ENCODE measurements at places on chromosomes 5 and 9.

DNA sequence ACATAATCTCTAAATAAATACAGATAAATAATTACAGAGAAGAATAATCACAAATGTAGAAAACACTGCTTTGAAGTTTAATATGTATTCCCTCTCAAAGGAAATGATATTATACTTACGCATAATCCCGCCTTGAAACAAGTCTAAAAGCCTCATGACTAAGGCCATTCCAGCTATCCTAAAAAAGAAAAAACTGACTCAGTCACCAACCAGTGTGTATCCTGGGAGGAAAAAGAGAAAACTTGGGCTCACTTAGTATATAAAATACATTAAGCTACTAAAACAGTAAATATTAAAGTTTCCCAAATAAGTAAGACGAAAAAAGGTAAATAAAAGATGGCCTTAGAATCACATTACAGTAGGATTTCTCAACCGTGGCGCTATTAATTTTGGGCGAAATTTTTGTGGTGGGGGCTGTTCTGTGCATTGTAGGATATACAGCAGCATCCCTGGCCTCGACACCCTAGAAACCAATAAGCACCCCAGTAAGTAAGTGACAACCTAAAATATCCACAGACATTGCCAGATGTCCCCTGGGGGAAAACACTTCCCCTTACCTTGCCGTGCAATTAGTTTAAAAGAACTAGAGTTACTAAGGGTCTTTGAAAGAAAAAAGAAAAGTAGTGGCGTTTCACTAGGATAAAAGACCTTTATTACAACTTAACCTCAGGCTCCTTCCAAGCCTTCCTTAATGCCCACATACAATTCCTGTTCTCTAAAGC lies 1.1 kb downstream of the HSPA9 start:
- no peak for DNase-seq

DNA sequence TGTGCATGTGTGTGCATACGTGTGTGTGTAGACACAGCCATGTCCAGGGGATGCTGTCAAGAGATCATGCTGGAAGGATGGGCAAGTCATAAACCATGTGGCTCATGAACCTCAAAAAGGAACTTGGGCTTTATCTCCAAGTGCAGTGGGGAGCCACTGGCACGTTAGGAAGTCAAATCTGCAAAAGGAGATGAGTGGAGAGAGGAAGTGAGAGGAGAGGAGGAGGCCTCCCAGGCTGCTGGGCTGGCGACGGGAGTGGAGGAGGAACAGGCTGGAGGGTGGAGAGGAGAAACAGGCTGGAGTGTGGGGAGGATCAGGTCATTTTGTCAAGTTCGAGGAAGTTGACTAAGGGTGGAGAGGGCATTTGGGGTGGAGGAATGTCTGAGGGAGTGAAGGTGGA lies 29.2 kb upstream of the TIFAB start:
- DNase-seq, result no peak

DNA sequence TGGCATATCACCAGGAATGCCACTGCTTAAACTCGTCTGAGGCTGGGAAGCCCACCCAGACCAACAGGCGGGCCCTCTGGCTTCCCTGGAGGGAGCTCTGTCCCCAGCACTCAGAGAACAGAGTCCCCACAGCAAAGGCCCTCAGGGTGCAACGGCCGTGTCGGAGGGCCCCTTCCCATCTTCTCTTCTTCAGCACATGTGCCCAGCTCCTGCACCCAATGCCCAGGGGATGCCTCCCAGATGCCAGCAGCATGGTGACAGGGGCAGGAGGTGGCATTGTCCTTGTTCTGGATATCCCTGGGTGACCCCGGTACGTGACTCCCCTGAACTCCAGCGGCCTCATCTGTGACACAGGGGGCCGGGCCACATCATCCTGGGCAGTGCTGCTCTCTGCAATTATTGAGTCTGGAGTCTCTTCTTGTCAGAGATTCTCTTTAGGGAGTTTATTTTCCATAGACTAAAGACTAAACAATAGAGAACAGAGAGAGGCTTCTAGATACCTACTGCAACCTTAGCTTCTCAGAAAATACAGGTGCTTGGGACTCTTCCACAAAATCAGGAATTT lies 13.6 kb upstream of the OLFM1 start:
- DNase-seq, result no peak

DNA sequence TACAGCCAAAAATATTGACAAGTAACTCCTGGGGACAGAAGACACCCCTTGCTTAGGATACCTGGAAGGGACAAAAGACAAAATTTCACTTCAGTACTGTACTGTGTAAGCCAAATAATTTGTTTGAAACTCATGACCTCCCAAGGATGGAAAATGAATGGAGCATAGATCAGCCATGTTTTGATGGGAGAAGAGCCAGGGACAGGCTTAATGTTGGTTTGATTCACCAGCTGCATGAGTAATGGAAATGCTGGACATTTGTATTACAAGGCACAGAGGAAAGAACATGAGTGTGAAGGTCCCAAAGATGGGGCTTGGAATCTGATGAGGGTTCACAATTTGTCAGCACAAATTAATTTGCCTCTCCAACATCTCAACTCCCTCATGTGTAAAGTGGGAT lies 122.8 kb downstream of the ENC1 start:
- no peak for DNase-seq

DNA sequence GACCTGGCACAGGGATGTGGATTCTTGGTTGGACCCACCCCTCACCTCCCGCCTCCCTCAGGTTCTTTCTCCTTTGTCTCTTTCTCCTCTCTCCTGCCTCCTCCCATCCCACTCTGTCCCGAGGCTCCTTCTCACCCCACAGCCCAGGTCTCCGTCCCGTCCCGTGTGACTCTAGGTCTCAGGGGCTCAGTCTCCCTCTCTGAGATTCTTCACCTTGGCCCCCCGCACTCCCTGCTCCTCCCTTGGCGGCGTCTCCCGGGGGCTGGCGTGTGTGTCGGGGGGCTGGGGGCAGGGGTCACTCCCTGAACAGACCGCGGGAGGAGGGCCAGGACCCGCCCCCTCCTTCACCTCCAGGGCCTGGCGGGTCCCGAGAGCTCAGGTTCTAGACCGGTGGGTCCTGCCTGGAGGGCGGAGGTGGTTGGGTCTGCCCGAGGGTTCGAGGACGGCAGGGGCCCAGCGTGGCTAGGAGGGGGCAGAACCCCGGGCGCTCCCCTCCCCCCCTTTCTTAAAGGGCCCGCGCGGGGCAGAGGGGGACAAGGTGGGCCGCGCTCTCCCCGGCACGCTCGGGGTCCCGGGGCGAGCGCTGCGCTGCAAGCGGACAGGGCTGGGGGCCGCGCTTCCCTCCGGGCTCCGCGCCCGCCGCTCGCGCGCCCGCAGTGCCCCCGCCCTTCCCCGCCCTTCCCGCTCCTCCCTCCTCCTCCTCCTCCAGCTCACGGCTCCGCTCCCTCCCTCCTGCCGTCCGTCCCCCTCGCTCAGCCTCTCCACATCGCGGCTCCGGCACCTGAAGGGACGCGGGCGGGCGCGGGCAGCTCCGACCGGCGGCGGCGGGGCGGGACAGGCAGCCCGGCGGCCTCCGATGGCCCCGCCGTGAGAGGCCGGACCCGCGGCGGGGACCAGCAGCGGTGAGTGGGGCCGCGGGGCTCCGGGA lies at the start of gene PSD2:
Gene PSD2 (plus strand): TSS at position 735 of the 928 bp plus-strand sequence. CDS start 13,633 bp downstream, outside the sequence.
- no peak for DNase-seq

DNA sequence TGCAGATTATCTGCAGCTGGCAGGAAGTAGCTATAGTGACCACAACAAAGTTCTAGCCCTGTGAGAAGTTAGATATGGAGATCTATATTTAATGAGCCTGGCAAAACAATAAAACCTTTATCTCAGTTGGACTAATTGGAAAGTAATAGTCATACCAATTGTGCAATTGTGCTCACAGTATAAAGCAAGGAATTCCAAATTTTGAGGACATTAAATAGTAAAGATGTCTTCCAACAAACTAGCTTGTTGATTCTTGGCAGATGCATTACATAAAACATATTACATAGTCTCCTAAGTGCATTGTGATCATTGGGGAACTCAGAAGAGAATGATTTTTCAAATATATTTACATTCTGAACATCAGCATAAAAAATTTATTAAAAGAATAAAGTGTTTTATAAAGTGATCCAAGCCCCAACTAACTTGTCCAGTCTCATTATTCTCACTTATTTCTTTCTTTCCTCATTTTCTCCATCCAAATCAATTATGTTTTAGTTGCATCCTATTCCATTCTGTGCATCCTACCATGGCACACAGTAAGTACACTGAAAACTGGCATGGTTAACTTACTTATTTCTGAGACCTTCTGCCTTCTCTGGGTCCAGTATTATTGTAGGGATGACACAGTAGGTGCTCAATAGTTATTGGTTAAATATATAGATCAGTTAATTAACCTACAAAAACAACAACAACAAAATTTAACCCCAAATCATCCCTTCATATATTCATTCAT lies 977.2 kb upstream of the NUDT12 start:
- DNase-seq, result no peak

- no peak for DNase-seq
These were observed 16.2 kb downstream of the GPR21 start for GRCh38 chr9:123049589-123050222.

- DNase-seq, result no peak
These were observed 245.3 kb downstream of the PDE4D start for GRCh38 chr5:59648038-59648831.

- no peak for DNase-seq
These were observed 393.7 kb upstream of the IRX1 start for GRCh38 chr5:3201941-3202340.

DNA sequence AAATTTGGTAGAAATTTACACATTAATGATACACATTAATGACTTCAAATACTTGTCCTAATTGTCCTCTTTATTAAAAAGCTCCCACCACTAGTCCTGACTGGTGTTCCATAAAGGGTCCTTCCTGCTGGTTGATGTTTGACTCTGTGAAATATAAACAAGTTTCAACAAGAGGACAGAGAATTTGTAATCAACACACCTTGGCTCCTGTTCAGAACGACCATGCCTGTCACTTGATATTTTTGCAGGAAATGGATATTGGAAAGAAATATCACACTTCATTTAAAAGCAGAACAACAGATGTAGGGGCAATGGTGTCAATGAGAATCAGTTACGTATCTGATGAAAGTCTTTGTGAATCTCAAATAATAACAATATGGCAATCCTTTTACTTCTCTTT lies 211.7 kb downstream of the ENC1 start:
- DNase-seq, result no peak

DNA sequence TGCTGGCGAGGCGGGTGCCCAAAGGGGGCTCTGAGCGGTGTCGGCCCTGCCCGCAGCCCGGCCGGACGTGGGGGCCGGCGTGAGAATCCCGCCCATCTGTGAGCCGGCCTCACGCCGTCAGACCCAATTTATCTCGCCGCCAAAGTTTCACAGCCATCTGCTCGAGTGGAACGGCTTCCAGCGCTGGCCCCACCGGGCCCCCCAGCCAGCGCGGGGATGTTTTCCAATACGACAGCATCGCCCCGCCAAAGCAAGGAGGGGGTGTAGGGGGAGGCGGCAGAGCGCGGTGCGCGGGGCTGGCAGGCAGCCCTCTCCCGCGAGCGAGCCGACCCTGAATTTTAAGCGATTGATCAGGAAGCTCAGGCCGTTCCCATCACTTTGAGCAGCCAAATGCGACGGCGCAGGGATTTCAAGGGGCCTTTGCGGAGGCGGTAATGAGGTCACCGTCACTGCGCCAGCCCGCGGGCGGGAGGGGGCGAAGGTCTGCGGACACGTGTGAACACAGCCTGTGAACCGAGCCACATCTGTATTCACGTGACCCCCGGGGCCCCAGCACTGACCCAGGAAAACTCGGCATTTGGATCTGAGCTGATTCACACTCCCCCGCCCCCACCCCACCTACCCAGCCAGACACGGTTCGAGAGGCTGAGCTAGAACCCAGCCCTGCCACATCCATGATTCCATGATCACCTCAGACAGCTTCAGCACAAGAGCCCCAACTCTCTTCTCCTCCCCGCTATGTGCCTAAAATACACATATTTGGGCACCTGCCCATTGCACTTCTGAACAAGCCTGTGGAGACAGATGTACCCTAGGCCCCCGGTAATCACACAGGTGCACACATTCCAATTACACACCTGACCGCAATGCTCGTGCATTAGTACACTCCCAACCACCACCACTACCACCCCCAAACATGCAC lies 47.8 kb upstream of the PSD2 start:
- DNase-seq, result no peak

DNA sequence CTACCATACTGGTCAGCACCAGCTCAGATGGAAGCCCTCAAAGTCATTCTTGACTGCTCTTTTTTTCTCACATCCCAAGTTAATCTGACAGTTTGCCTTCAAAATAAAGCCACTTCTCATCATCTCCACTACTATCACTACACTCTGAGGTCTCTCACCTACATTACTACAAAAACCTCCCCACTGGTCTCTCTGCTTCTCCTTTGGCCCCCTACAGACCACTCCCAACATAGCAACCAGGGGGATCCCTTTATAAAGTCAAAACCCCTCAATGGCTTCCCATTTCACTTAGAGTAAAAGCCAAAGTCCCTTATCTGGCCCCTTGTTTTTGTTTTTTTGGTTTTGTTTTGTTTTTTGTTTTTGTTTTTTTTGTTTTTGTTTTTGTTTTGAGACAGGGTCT lies 4.6 kb downstream of the ARAP3 start:
- DNase-seq, result no peak

GRCh38 chr9:129276486-129277230 lies 98.6 kb upstream of the IER5L start:
- no peak for DNase-seq

DNA sequence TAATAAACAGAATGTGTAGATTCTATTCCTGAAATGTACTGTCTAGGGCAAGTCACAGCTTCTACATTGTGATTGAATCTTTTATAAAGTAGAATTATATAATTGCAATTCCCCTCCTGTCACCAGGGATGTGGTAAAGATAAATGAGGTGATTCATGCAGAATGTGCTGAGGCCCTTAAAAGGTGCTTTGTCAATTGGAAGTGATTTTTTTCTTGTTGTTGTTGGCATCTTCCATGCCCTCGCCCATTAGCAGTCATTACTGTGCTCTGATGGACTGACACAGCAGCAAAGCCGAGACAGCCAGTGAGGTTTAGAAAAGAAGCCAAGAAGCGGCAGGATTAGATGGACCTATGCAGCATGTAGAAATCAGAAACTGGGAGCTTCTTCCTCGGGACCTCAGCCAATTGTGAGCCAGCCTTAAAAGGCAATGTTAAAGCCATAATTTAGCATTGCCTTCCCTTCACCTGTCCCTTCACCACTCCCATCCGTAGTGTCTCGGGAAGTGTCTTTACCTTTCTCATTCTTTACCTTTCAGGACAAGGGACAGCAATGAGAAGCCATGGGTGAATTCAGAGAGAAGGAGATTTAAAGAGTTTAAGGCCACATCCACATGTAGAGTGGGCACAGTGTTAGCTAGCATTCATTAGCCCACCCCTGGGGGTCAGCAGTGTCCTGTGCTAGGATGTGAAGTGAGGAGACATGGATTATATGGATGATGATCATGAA lies 257.8 kb downstream of the PLK2 start:
- no peak for DNase-seq

All from stimulated activated CD4-positive, alpha-beta T cell treated with anti-CD3 and anti-CD28 coated beads, Interleukin-15, amount 100 ng/mL, for 1 hour (primary cell).